RWPE2 (cell line): ENCODE measurements at places on chromosomes 12 and 14.
A peak's percentile ranks its signal among the peaks of the same experiment; 100 is the strongest.

- DNase-seq: no peak
Measured at GRCh38 chr12:8946733-8947132, 2.7 kb downstream of the M6PR start.

DNA sequence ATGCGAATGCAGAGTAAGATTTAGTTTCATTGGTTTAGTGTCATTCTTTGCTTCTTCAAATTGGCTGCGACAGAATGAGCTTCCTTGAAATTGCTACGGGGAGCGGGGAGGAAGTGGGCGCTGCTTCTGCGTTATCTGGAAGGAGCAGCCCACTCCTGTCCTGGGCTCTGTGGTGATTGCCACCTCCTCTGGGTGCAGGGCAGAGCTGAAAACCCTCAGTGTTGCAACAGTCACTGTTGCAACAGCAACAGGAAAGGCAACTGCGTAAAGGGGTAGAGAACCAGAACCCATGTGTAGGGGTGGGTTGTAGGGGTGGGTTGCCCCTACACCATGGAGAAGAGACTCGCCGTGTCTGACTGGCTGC lies 57.7 kb downstream of the MAX start:
- DNase-seq: no peak

DNA sequence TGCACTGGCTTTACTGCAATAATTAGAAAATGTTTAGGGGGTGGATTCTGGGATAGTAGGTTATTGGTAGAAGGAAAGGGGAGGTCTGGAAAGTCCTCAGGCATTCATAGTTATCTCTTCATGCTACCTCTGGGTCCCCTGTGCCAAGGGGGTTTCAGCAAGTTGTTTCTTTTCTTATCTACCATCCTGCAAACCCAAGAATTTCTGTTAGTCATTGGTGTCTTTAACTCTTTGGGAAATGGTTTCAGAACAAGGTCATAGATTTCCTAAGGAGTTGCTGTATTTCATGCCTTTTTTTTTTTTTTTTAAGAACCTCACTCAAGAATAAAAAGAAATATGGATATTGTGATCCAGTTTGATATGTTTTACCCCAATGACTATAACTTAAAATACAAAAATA lies 63.6 kb downstream of the SLC4A8 start:
- DNase-seq: no peak

DNA sequence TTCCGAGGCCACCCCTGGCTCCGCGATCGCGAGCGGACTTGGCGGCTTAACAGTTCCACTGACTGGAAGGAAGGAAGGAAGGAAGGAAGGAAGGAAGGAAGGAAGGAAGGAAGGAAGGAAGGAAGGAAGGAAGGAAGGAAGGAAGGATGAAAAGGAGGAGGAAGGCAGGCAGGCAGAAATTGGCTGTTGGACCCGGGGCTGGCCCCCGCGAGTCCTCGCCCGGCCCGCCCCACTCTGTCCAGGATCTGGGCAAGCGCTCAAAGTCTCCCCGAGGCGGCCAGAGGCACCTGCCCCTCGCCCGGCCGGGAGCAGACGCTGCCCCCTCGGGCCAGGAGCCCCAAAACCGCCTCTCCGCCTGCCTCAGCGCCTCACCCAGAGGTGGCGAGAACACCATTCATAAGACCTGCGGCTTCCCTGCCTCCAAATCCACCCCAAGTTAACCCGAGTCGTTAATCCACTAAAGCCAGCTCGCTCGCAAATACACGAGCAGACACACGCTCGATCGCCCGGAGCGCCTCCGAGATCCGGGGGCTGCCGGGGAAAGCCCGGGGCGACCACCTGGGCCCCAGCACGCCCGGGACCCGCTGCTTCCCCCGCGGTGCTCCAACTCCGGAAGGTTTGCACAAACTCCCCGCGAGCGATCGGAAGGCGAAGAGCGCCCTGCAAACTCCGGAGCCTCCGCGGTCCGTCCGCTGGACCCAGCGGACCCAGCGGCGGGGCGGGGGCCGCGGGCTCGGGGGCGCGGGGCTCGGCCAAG lies 844 bp downstream of the DPF3 start:
- peak; percentile 61 for DNase-seq
